Urinary bladder (tissue), 4 donors: ENCODE measurements at places on chromosomes 5 and 9. TPM values are rescaled to one million over a fixed set of nuclear protein-coding genes. Genes with fewer than 3 reads are reported as not detected.

DNA sequence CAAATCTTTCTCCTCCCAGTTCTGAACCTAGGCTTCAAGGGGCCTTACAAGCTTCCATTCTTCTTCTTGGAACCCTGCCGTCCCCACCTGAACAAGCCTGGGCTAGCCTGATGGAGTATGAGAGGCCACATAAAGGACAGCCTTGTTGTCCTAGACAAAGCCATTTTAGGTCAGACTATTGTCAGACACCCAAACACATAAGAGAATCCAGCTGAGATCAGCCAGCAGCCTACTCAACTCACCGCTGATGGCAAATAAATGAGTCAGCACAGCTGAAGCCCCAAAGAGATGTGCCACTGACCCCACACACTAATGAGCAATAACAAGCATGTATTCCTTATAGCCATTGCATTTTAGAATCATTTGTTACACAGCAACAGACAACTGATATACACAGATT lies 33.8 kb downstream of the SVEP1 start:
- DNase-seq: no peak

- no peak for DNase-seq
These were observed 46.2 kb downstream of the NTNG2 start for GRCh38 chr9:132207839-132208615.

GRCh38 chr9:78234810-78235209 lies 1.1 kb upstream of the CEP78 start:
- DNase-seq: no peak

TPPP gene
- total RNA-seq: 4.1 TPM

DNA sequence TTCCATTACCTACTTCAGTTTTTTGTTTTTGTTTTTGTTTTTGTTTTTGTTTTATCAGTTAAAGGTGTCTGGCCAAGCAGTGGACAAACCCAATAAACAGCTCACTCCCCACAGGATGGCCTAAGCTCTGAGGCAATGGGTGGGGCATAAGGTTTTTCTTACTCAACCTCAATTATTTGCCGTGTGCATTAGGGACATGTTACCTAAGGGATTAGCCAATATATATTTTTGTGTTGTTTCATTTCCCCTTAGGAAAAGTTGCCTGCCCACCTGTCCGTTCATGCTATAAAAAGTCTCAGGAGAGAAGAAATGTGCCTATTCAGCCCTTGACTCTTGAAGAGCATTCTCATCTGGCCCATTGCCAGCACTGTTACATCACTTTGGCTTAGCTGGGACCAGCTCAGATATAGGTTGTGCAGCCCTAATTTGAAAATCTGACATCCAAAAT lies 7.3 kb downstream of the SH3RF2 start:
- no peak for DNase-seq

GRCh38 chr5:91528831-91529230 lies 145.7 kb upstream of the ARRDC3 start:
- DNase-seq: no peak
